ENCODE measurements at places on chromosomes 1 and 21. TPM values are rescaled to one million over a fixed set of nuclear protein-coding genes. Genes with fewer than 3 reads are reported as not detected.
A peak's percentile ranks its signal among the peaks of the same experiment; 100 is the strongest.

Gene SPRR2A
- polyA plus RNA-seq, result not detected

Gene NEGR1
- 16.6 TPM for polyA plus RNA-seq

Gene PKP1
- 4.6 TPM for polyA plus RNA-seq

DNA sequence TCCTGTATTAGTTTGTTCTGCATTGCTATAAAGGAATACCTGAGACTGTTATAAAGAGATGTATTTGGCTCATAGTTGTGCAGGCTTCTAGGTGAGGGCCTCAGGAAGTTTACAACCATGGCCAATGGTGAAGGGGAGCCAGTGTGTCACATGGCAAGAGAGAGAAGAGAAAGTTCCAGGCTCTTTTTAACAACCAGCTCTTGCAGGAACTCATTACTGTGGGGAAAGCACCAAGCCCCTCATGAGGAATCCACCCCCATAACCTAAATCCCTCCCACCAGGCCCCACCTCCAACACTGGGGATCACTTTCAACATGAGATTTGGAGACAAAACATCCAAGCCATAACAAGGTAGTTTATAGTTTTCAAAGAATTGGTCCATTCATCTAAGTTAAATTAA is 5.0 kb upstream of the MEAF6 start:
- DNase-seq, result no peak

DNA sequence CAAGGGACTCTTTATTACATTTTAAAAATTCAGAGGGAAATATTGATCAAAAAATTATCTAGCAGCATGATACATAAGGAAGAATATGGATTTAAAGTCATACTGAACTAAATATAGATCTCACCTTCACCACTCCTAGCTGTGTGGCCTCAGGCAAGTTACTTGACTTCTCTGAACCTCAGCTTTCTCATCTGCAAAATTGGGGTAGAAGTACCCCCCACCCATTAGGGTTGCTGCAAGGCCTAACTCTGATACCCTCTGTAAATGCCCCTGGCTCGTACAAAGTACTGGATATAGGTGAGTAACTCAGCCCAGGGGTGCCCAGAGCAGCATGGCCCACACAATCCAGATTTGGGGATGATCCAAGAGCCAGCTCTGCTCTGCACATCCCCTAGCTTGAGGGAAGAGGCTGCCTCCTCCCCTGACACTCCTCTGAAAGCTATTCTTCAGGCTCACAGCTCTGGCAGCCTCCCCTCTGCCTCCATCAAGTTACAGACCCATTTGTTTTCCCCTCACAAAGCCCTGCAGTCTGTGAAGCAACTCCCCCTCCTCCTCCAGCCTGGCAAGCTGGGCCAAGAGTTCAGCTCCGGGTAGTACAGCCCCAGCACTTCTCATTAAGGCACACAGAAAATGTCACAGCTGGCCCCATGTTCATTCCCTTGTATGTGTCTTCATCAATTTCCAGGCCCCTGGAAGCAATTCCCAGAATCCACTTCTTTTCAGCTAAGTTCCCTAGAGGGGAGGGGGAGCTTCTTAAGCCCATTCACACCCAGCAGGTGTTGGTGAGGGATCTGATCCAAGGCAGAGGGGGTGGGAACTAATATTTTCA is 143.7 kb downstream of the PLPP3 start:
- DNase-seq, result no peak

DNA sequence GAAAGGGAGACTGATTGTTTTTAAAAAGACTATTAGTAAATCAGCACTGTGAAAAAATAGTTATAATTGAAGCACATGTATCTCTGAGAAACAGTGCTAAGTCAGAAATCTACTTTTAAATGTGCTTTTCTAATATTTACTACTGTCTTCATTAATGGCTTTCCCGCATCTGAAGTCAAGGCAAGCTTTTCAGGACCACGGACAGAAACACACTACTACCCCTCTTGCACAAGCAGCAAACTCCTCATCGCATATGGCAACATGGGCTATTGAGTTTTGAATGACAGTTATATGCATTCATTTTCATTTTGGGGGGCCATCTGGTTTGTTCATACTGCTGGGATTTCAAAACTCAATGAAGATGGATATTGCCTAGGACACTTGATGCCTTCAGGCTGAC is 433.4 kb upstream of the CAMK1G start:
- DNase-seq, result peak; percentile 31

GRCh38 chr1:12343823-12344487 is 114.1 kb downstream of the VPS13D start:
- no peak for DNase-seq

DNA sequence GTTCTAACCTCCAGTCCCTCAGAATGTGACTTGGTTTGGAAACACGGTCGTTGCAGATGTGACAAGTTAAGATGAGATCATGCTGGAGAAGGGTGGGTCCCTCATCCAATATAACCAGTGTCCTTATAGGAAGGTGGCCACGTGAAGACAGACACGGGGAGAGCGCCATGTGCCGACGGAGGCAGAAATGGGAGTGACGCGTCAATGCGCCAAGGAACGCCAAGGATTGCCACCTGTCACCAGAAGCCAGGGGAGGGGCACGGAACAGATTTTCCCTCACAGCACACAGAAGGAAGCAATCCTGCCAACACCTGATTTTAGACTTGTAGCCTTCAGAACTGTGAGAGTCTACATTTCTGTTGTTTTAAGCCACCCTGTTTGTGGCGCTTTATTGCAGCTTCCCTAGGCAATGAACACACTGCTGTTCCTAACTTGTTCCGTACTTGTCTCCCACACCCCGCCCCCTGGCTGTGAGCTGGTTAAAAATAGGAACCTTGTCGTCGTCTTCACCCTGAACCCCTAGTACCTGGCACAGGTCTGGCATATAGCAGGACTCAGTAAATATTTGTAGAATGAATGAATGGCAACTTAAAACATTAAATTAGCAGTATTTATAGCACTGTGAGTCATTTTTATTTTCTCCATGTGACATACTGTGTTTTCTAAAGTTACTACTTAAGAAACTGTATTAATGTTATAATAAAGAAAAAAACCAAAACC is 14.2 kb downstream of the RIMS3 start:
- no peak for DNase-seq

- DNase-seq, result no peak
Observed at GRCh38 chr1:219988387-219988786, 57.9 kb downstream of the EPRS1 start.

DNA sequence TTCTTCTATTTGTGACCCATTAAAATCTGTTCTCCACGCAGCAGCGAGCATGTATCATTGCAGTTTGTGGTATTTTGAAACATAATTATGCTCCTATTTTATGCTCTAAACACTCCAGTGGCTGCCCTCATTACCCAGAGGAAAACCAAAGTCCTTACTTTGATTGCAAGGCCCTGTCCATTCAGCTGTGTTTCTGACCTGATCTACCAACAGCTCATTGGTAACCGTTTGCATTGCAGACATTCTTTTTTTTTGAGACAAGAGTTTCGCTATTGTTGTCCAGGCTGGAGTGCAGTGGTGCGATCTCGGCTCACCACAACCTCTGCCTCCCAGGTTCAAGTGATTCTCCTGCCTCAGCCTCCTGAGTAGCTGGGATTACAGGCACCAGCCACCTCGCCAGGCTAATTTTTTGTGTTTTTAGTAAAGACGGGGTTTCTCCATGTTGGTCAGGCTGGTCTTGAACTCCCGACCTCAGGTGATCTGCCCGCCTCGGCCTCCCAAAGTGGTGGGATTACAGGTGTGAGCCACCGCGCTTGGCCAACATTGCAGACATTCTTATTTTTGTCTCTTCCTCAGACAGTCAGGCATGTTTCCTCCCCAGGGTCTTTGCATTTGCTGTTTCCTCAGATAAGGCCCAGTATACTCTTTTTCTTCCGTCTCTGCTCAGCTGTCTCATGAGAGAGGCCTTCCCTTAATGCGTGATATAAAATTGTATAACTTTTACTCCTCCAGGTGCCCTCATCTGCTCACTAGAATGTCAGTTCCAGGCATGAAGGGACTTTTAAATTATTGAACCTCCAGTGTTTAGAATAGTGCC is 32.5 kb downstream of the THRAP3 start:
- no peak for DNase-seq

DNA sequence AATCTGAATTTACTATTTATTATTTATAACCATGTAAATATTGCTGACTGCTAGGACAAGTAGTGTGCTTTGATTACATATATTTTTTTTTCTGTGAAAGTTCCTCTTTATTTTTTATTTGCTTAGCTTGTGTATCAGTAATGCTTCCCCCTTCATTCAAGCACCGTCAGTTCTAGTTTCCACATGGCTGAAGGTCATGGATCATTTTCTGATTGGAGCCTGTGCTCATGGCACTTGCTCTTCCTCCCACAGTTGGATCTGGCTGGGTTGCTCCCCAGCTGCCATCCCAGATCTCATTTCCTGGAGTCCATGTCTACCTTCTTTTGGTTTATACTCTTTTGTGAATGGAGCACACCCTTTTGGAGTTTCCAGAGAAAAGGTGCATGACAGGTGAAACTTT is 57.0 kb upstream of the IGSF5 start:
- no peak for DNase-seq

DNA sequence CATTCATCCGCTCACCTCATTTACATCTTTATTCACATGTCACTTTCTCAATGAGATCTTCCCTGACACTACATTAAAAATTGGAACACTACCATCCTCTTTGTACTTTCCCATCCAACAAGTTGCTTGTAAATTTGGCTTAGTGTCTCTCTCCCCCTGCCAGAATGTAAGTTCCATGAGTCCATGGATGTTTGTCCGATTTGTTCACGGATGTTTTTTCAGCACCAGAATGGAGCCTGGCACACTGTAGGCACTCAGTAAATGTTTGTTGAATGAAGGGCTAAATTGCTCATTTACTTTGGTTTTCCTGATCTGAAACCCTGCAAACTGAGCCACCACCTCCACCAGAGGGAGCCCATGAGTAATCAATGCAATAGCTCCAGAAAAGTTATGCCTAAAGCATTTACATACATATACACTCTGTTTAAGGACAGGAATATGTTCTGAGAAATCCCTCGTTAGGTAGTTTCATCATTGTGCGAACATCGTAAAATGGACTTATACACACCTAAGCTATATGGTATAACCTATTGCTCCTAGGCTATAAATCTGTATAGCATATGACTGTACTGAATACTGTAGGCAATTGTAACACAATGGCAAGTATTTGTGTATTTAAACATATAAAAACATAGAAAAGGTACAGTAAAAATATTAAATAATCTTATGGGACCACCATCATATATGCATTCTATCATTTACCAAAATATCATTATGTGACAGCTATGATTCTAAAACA is 2.8 kb upstream of the EYA3 start:
- no peak for DNase-seq

GRCh38 chr21:27206368-27206982 is 239.6 kb upstream of the ADAMTS5 start:
- DNase-seq, result no peak

Data from forelimb muscle (tissue), 1 donor.